ENCODE measurements at places on chromosomes 5 and 9.

DNA sequence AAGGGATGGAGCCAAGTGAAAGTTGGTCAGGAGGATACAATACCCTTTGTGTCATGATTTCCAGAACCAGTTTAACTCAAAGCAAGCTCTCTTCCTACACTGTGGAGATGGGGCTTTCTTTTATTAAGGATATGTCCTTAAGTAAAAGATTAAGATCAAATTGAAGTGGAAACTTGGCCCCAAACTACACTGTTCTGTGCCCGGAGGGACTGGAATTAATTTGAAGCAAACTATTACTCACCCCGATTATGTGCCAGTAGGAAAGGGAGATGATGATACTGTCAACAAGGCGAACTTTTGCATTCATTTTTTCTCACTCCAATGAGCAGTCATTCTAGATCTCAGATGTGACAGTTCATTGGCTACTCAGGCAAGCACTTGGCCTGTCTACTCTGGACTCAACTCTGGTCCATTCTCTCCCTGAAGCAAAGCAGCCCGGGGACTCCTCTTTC is 186.7 kb downstream of the NTRK2 start:
- peak; percentile 56 for DNase-seq

GRCh38 chr5:180816608-180817534 is 14.3 kb upstream of the MGAT1 start:
- DNase-seq = no peak

DNA sequence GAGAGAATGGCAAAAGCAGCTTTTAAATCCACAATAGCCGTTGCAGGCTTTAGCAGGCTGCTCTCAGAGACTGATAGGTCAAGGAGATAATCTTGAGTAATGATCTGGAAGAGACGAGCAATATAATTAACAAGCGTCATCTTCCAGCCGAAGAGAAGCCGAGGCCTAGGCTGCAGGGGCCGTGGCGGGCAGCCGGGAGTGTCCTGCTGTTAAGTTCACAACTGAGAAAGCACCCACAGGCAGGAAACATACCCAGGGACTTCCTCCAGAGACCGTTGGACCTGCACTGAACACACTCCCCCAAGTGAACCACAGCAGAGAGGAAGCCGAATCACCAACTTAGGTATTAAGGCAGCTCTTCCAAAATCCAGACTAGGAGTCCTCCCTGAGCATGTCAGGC is 182.3 kb downstream of the IRX2 start:
- no peak for DNase-seq

- no peak for DNase-seq
These were observed 77.7 kb upstream of the IL17B start for GRCh38 chr5:149456597-149457392.

DNA sequence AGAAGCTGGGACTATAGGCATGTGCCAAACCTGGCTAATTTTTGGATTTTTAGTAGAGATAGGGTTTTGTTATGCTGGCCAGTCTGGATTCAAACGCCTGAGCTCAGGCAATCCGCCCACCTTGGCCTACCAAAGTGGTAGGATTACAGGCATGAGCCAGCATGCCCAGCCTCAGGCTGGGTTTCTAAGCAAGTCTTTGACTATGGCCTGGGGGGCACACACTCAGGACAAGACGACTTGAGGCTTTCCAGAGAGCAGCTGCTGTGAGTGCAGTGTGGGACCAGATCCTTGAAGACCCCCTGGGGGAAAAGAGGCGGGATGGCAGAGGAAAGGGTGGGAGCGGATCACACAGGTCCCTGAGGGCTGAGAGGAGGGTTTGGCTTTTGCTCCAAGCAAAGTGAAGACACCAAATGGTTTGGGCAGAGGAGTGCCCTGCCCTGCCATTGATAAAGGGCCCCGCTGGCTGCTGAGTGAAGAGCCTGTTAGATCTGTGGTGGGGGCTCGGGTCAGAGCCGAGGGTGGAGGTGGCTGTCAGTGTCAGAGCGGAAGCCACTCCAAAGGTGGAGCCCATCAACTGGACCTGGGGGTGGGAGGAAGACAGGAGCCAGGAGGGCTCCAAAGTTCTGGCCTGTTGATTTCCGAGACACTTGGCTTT is 46.8 kb upstream of the FUBP3 start:
- no peak for DNase-seq

DNA sequence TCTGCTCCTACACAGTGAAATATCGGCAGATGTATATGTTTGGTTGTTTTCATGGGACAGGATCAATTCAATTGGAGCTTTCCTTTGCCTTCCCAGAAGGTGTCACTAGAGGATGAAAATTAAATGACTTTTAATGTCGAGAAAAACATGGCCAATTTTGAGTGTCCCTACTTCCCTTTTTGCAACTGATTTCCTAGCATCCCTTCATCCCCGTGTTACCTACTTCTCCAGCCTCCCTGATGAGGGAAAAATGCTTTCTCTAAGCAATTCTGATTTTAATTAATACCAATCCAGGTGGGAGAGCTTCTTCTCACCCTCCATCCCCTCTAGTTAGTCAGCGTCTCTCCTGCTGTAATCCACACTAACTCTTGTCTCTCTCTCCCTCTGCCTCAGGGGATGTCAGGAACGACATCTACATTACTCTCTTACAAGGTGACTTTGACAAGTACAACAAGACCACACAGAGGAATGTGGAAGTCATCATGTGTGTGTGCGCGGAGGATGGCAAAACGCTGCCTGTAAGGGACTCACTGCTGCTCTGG is 64.9 kb downstream of the DOCK2 start:
- peak; percentile 11 for DNase-seq

DNA sequence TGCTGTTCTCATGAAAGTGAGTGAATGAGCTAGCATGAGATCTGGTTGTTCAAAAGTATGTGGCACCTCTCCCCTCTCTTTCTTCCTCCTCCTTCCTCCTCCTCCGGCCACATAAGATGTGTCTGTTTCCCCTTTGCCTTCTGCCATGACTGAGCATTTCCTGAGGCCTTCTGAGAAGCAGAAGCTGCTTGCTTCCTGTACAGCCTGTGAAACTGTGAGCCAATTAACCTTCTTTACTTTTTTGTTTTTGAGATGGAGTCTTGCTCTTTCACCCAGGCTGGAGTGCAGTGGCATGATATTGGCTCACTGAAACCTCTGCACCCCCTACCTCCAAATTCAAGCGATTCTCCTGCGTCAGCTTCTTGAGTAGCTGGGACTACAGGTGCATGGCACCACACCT is 6.1 kb downstream of the S100Z start:
- DNase-seq = no peak

- DNase-seq = no peak
These were observed 22.0 kb downstream of the ADAMTS2 start for GRCh38 chr5:179323026-179323870.

- no peak for DNase-seq
These were observed 31.1 kb downstream of the IL4 start for GRCh38 chr5:132704875-132705274.

DNA sequence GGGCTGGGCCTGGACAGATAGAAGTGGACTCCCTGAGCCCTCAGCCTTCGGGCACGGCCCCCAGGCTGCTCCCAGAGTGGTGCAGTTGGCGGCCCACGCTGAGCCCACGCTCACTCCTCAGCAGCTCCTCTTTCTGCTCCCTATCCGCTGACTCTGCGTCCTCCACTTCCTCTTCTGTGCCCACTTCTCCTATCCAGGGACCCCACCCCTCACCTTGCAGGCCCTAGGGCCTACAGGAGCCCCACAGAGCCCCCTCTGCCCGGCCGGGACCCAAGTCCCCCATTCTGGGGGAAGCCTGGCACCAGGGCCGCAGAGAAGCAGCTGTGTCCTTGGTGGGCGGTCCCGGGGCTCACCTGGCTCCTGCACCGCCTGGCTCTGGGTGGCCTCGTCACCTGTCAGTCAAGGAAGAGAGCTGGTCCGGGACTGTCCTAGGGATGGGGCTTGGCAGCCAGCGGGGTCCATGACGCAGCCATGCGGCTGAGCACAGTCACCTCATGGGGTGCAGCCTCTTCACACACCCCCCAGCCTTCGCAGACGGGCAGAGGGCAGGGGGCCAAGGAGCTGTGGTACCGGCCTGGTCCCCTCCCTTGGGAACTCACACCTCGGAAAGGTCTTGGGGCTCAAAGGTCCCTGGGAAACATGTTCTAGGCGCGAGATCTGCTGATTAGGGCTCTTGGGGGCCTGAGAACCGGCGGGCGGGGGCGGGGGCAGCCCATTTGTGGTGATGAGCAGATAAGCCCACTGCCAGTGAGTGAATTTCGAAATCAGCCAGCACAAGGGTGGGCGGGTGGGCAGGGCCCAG is 5.4 kb upstream of the NRARP start:
- no peak for DNase-seq

GRCh38 chr5:17196697-17197096 is 20.7 kb upstream of the BASP1 start:
- DNase-seq = no peak

- DNase-seq = no peak
These were observed 118.4 kb upstream of the MAP3K1 start for GRCh38 chr5:56696900-56697299.

GRCh38 chr9:79809931-79810330 is 238.2 kb downstream of the TLE4 start:
- DNase-seq = no peak

DNA sequence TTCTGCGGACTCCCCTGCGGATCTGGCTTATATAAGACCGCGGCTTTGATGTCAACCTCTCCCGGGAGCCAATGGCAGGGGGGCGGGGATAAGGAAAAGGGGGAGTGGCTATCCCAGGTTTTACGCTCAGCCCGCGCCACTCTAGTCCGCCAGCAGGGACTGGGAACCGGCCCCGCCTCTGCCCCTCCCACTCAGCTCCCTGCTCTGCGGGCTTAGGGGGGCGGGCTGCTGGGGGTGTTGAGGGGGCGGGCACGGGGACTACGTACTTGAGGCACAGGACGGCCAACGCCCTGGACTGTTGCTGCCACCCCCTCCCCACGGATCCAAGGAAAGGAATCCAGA is at the start of gene HAND1:
Gene HAND1 (minus strand): TSS at position 4 of the 342 bp plus-strand sequence. CDS start 219 bp downstream, outside the sequence.
- peak; percentile 96 for DNase-seq

DNA sequence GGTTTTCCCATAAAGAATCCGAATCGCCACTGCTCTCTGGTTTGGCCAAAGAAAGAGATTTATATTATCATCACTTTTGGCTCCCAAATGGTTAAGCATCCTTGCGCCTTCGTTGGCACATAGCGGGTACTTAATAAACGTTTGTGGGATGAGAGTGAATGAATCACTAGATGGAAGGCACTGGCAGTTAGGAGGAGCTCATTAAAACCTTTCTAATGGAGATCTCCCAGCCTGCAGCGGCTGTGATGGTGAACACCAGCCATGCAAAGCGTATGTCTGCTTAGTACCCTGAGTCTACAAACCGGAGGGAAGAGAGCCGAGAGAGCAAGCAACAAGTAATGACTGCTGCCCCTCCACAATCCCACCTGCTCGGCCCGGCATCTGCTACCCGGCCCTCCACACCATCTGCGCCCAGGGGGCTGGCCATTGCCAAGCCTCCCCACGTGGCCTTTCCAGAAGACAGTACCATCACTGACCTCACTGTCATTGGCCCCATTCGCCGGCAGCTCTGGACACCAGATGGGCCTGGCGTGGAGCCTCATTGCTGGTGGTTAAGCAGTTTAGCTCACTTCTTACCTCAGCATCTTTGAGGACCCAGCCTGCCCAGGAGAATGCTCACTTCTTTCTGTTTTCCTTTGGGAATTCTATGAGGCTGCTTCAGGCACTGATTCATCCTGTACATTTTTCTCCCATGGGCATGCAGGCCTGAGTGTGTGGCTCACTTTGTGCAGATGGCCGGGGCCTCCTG is 39.3 kb upstream of the ANKRD33B start:
- DNase-seq = no peak

DNA sequence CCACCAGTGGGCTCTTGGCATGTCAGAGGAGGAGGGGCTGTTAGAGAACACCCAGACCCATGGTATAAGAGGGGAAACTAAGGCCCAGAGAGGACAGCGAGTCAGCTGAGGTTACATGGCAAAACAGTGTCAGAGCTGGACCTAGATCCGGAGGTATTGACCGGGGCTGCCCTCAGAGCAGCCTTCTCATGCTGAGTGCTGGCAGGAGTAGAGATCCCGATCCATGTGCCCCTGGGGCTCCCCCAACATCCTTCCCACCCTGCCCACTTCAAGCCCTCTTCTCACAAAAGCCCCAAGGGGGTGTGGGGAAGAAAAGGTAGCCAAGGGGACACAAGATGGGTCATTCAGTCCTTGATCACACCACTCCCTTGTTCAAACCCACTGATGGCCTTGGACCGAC is 19.9 kb downstream of the CSF1R start:
- no peak for DNase-seq

DNA sequence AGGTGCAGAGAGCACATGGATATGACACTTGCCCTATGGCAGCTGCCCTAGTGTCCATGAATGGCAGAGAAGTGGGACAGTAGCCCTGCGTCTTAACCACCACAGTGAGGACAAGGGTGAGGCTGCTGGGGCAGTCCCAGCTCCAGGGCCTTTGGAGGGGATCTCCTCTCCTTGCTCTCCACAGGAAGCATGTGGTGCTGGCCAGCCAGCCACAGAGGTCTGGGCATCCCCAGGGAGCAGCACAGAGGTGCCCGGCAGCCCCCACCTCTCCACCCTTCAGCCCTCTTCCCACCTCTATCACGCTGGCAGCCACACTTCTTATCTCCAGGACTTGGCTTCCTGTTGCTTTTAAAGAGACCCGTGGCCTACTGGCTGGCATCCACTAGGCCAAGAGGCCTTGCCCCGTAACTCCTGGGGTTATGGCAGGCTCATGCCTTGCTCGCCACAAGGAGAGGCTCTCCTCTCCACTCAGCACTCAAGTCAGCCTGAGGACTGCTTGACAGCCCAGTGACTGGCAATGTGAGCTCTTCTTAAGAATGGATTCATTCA is 21.9 kb downstream of the CSF2 start:
- no peak for DNase-seq

DNA sequence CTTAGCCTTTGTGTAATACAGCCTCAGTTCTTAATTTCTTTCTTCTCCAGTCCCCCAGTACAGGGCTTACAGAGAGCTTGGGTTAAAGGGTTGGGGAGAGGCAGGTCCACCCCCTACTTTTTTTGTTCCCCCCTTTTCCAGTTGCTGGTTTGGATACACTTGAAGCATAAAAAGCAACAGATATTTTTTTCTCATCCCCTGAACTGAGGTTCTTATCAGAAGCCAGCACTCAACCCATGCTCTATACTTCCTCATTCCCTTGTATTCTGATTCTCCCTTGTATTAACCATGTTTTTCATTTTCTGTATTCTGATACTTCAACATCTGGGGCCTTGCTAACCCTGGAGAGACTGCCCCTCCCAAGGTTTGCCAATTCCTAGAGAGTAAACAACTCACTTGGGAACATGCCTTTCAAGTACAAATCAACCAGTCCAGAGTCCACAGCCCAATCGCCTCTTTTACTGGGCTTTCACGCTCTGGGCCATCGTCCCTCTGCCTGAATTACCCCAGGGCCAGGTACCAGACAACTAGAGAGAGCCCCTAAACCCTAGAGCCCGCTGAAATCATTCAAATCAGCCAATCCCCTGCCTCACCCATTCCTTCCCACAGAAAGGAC is 333.4 kb upstream of the PUM3 start:
- no peak for DNase-seq

DNA sequence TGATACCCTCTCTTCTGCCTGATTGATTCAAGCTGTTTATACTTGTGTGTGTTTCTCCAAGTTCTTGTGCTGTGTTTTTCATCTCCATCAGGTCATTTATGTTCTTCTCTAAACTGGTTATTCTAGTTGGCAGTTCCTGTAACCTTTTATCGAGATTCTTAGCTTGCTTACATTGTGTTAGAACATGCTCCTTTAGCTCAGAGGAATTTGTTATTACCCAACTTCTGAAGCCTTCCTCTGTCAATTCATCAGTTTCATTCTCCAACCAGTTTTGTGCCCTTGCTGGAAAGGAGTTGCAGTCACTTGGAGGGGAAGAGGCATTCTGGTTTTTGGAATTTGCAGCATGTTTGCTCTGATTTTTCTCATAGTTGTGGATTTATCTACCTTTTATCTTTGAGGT is 126.2 kb upstream of the FTMT start:
- DNase-seq = no peak

GRCh38 chr9:121556580-121556979 is 56.9 kb upstream of the GGTA1 start:
- peak; percentile 50 for DNase-seq
